Fibroblast of lung (primary cell): ENCODE measurements at places on chromosomes 7 and 10. TPM values are rescaled to one million over a fixed set of nuclear protein-coding genes. Genes with fewer than 3 reads are reported as not detected.
A peak's percentile ranks its signal among the peaks of the same experiment; 100 is the strongest.

DNA sequence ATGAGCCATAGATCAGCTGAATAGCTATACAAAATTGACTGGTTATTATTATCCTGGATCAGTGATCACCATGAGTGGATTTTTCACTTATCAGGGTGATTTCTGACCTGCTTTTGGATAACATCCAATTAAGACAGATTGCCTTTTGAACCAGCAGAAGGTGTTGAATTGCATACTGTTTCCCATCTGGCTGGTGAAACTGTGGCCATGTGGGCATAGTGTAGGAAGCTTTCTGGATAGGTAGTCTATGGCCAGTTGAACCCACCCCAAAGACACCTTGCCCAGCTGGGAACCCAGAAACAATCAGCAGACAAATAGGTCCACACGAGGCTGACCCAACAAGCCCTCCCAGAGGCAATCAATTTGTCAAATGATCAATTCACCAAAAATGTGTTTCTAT, 29.3 kb downstream of the DNAJC12 start:
- no peak for DNase-seq

GRCh38 chr10:89263531-89263930, 12.0 kb upstream of the LIPA start:
- DNase-seq = no peak

DNA sequence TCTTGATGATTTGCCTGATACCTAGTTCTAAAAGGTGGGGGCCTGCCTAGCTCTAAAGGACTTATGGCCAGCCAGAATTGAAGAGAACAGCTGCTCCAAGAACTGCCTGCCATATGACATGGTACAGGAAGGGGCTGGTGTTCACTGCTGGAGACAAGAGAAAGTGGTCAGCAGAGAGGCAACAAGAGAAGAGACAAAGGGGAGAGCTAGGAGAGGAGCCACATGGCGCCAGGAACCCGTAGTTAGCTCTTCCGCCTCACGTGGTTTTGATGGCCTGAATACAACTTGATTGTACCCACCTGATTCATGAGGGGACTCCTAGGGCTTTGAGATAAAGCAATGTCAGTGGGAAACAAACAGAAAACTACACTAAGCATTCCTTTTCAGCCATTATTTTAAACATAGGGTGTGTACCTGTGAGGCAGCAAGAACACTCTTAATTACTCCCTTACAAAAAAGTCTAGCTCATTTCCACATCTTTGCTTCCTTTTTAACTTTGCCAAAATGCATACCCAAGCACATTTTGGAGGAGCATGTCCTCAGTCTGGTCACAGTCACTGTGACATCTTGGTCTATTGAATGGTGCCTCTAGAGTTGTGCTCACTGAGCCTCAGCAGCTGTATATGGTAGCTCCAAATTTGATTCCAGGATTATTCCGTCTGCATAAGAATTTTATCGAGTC, 71.6 kb downstream of the CCDC71L start:
- no peak for DNase-seq

GRCh38 chr7:78265071-78265470, 466.5 kb downstream of the PHTF2 start:
- no peak for DNase-seq

GRCh38 chr7:131225619-131226513, 101.8 kb upstream of the MKLN1 start:
- DNase-seq = peak; percentile 65

DNA sequence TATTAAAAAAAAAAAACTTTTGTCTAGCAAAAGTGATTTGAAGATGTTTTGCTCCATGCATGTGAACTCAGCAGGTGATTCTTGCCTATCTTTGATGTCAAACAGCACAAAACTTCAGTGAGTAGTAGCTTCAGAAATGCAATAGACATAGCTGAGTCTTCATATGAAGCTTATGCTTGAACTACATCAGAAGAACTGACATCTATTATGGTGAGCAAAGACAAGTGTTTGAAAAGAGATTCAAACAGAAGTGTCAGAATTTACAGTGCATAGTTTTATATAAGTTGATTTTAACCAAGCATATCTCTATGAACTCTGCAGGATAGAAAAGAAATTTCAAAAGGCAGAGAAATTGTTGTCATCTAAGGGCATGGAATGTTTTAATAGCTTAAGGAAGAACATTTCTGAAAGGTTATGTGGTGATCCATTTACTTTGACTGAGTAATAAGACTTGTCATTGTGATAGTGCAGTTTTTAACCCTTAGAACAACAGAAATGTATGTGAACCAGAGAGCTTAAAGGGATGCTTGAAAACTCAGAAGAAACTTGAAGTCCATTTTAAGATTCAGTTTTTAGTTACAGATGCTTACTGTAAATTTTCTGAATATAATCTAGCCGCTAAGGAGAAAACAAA, 351.4 kb downstream of the MDFIC start:
- peak; percentile 17 for DNase-seq

DNA sequence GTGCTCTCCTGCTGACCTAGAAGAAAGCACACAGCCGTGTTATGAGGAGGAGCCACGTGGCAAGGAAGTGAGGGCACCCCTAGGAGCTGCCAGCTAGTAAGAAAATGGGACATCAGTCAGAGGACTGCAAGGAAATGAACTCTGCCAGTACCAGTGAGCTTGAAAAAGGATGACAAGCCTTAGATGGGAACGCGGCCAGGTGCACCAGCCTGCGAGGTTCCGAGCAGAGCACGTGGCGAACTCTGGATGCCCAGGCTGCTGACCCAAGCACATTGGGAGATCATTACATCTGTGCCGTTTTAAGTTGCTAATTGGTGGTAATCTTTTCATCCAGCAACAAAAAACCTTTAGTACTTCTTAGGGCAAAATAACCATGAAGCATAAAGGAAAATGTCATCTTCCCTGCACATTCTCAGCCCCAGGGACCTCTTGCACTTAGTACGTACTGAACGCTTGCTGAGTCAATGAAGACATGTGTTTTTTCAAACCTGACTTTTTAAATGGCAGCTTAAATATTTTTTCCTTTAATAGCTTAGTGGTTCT, 69.4 kb downstream of the AMZ1 start:
- DNase-seq = peak; percentile 74

GRCh38 chr10:108465871-108466641, 1301.5 kb upstream of the SORCS1 start:
- no peak for DNase-seq

DNA sequence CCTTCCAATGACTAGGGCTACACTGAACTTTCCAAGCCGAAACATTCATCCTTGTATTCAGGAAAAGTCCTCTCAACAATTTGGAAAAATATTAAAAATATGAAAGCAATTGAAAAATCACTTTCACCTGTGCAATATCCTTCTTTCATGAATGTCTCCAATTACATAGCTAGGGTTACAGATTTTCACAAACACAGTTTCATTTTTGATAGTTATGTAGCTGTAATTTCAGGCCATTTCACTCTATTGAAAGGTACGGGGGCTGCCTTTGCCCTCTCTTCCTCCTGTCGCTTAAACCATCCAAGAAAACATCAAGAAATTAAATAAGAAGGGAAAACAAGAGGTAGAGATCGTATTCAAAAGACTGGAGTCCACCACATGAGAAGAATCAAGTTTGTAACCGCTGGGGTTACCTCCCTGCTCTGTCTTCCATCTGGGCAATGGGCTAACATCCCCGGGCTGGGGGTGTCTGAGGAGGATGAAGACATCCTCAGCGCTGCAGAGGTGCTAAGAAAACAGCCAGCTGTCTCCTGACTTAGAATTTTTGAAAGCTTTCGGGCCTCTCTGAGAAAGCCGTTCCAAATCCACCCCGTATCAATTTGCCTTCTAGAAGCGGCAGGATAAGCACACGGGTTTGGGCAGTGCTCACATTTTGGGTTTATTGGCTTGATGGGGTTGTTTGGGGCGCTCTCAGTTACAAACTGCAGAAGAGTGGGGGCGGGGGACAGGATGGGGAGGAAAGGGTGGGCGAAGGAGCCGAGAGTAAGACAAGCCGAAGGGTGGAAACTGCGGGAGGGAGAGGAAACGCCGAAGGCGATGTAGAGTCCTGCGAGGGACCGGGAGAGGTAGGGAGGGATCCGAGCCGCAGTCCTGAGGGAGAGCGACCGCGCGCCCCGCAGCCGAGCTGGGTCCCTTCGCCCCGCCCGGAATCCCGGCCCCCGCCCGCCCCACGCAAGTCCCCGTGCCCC, 24.3 kb upstream of the VAX1 start:
- DNase-seq = no peak

- no peak for DNase-seq
Measured at GRCh38 chr7:113202284-113202683, 83.9 kb upstream of the SMIM30 start.

DNA sequence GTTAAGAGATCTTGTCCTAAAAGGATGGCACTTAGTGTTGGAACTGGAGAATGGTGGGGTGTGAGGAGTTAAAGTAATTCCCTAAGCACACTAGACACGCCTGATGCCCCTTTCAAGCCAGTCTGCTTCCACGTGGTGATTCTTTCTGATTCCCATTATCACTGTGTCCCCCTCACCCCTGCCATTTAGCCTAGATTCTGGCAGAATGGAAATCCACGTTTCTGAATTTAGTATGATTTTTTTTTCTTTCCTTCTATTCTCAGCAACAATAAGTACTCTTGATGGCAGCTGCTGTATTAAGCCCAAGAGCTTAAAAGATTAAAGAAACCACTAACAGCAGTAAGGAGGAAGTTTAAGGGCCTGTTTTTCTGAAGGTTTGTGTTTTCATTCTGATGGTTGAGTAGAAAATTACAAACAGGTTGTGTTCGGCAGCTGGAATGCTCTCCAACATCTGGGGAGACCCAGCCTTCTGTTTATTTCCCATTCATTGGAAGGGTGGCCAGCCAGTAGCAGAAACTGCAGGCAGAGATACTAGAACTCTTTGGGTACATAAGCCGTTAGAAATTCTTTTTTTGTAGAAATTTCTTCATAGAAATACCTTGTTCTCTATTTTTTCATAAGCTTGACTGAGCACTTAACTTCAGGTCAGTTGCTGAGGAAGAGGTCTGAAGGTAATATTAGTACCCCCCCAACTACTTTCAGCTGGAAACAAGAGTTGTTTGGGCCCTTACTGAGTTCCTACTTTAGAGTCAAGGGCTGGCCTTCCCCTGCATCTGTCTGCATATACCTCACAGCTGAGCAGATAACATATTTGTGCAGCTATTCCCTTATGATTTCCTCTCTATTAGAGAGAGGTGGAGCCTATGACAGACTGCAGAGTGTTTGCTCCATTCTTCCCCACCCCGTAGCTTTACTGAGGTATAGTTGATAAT, 355.1 kb downstream of the AUTS2 start:
- no peak for DNase-seq

GRCh38 chr10:69951658-69952057, 101.0 kb upstream of the MACROH2A2 start:
- no peak for DNase-seq

DNA sequence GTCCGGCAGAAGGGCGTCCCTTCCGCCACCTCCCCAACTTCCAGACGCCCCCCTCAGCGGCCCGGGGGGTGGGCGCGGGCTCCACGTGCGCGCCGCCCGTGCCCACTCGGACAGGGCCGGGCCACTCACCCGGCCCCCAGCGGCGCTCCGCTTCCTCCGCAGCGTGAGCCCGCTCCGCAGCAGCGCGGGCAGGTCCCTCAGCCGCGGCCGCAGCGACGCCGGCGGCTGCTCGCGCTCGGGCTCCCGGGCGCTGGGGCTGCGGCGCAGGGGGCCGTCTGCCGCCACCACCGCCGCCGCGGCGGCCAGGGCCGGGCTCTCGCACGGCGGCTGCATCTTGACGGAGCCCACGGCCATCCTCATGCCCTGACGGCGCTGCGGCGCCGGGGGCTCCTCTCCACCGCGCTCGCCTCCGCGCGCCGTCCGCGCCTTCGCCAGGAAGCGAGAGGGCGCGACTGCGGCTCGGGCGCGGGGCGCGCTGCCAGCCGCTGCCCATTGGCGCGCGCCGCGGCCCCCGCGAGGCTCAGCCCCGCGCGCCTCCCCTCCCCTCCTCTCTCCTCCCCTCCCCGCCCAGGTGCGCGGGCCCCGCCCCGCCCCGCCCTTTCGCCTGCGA, at the start of gene RAPGEF5:
RAPGEF5 (minus strand) TSS at position 454 of the 610 bp plus-strand sequence; CDS start at position 360, 94 bp downstream.
- peak; percentile 3 for DNase-seq

SPDYE5 gene
- polyA plus RNA-seq = not detected in 2 replicates

PODXL gene
- polyA plus RNA-seq = 0.27 and 0.86 TPM in 2 replicates

PILRA gene
- polyA plus RNA-seq = 0.15 and 0.20 TPM in 2 replicates

TBXAS1 gene
- polyA plus RNA-seq = 1.5 and 3.3 TPM in 2 replicates

ABCF2 gene
- polyA plus RNA-seq = 41.6 and 66.1 TPM in 2 replicates
